ENCODE measurements at places on chromosomes 7 and 10.

DNA sequence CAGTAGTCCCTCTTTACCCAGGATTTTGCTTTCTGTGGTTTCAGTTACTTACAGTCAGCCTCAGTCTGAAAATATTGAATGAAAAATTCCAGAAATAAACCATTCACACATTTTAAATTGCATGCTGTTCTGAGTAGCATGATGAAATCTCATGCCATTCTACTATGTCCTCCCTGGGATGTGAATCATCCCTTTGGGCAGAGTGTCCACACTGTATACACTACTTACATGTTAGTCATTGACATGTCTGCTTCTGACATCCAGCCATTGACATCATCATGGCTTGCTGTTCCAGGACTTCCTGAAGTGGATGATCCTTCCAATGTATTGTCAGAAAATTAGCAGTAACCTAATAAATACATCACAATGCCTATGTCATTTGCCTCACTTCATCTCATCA, 34.6 kb upstream of the MALRD1 start:
- DNase-seq = no peak

GRCh38 chr10:69866688-69867461, 65.2 kb downstream of the COL13A1 start:
- DNase-seq = no peak

- DNase-seq = no peak
These were observed 2.9 kb downstream of the CYTH3 start for GRCh38 chr7:6269527-6269926.

GRCh38 chr7:5396999-5397663, 26.5 kb downstream of the TNRC18 start:
- peak; percentile 68 for DNase-seq

GRCh38 chr10:61406736-61407135, 46.4 kb downstream of the TMEM26 start:
- no peak for DNase-seq

GRCh38 chr10:24894309-24894708, 58.1 kb downstream of the PRTFDC1 start:
- DNase-seq = no peak

- DNase-seq = peak; percentile 31
These were observed 228.7 kb upstream of the KLF6 start for GRCh38 chr10:4013651-4014121.

GRCh38 chr7:6653071-6654003, 16.2 kb downstream of the ZNF316 start:
- no peak for DNase-seq

- DNase-seq = no peak
These were observed 223.2 kb downstream of the MAD1L1 start for GRCh38 chr7:2009541-2010001.

DNA sequence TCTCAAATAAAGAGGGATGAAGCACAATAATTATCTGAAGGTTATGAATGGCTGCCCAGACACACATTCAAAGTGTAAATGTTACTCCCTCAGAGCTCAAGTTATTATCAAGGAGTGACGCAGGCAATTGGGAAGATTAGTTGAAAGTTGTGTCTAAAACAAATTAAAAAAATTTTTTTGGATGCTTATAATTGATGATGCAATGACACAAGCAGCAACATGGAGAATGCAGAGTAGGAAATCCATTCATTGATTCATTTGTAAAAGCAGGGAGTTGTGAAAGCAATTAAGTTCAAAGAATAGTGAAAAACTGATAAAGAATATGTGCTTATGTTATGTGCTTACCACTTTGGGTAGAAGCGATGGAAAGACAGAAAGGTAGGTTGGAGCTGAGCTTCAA, 120.4 kb downstream of the CDK6 start:
- DNase-seq = no peak

DNA sequence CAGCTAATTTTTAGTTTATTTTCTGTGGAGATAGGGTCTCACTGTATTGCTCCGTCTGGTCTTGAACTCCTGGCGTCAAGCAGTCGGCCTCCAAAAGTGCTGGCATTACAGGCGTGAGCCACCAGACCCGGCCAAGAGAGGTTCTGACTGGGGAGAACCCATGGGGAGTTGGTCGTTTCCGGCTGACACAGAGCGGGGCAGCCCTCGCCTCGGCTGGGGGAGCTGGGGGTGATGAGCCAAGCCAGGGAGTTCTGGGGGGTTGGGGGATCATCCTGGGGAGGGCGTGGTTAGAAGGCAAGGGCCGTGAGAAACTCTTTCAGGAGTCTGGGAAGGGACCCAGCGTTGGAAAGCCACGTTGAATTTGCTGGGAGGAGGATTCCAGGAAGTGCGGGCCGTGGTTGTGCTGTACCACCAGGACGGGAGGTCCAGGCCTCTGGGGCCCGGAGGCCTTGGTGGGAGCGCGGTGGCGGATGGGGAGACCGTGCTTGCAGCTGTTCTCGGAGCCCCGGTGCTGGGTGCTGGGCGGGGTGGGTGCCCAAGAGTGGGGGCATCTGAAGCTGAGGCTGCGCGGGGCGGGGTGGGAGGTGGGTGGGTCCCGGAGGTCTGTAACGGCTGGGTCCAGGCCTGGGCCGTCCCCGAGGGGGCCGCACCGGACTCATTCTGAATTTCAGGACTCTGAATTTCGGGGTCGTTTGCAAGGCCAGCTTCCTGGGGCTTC, 8.4 kb upstream of the ZNF853 start:
- no peak for DNase-seq

- DNase-seq = no peak
These were observed 267 bp downstream of the CALCR start for GRCh38 chr7:93574269-93574645.

DNA sequence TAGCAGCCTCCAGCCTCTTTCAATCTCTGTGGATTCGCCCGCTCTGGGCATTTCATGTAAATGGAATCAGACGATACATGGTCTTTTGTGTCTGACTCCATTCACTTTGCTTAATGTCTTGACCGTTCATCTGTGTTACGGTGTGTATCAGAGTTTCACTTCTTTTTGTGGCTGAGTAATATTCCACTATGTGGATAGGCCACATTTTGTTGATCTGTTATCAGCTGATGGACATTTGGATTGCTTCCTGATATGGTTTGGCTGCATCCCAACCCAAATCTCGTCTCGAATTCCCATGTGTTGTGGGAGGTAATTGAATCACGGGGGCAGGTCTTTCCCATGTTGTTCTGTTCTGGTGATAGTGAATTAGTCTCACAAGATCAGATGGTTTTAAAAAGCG, 109.0 kb downstream of the LHPP start:
- no peak for DNase-seq

DNA sequence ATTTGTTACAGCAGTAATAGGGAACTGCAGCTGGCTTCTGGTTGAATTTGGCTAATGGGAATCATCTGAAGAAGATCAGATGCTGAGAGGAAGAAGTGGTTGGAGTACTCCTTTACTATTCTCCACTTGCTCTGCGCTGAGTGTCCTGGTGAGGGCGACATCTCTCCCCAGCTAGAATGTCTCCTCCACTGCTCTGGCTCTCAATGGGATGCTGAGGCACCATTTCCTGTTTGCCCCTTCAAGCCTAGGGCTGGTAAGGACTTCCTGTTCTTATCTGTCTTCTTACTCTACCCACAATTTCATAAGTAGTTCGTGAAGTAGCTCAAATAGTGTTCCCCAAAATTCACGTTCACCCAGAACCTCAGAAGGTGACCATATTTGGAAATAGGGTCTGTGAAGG, 43.2 kb upstream of the TES start:
- DNase-seq = no peak

DNA sequence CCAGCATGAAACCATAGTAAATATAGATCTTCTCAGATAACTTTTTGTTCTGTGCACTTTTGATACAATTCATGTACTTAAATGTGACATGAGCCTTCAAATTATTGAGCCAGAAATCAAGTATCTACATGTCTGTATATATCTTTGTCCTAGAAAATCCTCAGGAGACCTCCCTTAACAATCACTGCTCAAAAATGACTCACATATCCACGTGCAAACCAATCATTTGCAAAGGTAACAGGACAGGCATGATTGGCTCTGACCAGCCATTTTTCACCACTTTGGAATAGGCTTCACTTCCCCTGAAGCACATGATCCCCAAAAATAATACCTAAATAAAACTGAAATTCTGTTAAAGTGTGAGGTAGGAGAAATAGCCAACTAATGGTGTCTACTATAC, 902.5 kb downstream of the PCDH15 start:
- no peak for DNase-seq

DNA sequence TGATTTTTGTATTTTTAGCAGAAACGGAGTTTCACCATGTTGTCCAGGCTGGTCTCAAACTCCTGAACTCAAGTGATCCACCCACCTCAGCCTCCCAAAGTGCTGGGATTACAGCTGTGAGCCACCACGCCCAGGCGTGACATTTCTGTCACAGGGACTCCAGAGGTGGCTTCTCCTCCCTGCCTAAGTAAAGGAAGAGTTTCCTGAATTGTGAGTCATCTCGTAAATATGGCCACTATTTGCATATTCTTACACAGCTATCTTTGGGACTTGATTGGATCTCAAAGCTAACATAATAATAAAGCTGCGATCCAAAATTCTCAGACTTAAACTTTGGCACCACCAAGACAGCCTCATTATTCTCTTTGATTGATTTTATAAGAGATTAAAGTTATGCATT, 50.1 kb downstream of the ADARB2 start:
- no peak for DNase-seq

DNA sequence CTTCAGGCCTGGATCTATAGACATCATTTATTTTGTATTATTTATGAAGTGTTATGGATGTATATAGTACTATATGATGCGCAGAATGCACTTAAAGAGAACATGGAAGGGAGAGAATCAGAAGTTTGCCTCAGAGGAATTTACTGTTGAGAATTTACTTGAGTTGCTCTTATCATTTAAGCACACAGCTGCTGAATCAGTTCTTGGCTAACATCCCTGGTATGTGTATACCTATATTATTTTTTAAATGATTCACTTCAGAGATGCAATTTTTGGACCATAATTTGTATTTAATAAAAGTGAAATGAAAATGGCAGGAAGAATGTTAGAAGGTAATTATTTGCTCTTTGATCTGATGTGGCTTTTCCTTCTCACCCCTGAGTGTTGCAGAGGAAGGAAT, 191.6 kb downstream of the BICC1 start:
- DNase-seq = no peak

GRCh38 chr7:39605087-39605486, 18.3 kb upstream of the RALA start:
- DNase-seq = no peak

DNA sequence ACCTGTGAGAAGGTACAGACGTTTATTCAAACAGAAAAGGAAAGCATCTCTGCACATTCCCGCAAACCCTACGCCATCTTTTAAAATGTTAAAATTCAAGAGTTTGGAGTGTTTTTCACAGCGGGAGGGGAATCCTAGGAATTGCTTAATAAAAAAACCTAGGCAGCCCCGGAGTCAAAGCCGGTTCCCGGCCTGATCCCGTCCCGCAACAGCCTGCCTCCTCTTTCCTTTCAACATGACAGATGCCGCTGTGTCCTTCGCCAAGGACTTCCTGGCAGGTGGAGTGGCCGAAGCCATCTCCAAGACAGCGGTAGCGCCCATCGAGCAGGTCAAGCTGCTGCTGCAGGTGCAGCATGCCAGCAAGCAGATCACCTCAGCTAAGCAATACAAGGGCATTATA, 123.0 kb upstream of the VSTM2A start:
- DNase-seq = no peak

- no peak for DNase-seq
These were observed 424.8 kb downstream of the MDFIC start for GRCh38 chr7:115346685-115347084.

GRCh38 chr7:55084307-55084706, 65.5 kb downstream of the EGFR start:
- DNase-seq = no peak

DNA sequence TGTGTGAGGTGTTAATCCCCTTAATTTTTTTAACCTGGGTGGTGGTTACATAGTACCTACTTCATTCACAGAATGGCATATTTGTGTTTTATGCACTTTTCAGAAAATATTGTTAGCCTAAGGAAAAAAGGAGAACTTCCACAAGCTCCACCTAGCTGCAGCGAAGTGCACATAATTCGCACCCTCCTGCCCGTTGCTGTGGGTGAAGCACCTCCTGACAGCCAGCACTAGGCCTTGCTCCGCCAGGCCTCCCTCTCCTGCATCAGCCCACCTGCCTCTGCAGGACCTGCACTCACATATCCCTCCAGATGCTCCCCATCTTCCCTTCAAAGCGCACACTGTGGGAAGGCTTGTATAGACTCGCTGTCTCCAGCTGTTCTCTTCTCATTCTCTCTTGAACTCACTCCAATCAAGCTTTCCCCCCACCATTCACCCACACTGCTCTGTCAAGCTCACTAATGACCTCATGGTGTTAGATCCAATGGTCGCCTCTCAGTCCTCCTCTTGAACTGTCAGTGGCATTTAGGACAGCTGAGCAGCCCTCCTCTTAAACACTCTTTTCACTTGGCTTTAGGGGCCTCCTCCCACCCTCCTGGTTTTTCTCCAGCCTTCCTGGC, 20.7 kb upstream of the GRID1 start:
- DNase-seq = no peak

DNA sequence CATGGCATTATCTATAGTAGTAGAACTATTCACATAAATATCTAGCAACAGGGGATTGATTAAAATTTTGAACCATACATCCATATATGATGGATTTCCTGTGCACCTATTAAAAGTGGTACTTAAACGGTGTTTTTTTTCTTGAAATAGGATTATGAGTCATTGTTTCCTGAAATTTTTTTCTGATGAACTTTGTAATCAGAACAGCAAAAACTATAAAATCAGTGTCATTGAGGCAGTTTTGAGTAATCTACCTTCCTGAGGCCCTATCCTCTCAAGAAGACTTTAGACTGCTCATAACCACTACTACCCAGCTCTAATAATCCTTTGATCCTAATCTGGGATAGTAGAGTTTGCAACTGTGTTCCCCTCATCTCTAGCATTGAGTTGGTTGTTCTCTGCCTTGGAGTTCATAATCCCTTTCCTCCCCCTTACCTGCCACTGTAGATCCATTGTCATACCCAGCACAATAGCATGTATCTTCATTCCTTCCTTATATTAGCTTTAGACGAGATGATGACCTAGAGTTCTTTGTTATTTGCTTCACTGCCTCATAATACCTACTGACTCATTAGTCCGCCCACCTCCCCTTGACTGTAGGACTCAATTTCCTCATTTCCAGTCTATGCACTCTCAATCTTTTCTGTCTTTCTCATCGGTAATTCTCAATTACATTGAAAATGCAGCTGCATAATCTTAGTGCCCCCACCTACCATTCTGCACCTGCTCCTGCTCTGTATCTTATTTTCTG, 133.4 kb downstream of the LRRC4 start:
- peak; percentile 36 for DNase-seq

Data from stimulated activated CD4-positive, alpha-beta T cell treated with anti-CD3 and anti-CD28 coated beads, TNF-alpha, amount 100 ng/mL, for 48 hours (primary cell).